Esophagus squamous epithelium (tissue), 5 donors: ENCODE measurements at places on chromosomes 7 and 10.

DNA sequence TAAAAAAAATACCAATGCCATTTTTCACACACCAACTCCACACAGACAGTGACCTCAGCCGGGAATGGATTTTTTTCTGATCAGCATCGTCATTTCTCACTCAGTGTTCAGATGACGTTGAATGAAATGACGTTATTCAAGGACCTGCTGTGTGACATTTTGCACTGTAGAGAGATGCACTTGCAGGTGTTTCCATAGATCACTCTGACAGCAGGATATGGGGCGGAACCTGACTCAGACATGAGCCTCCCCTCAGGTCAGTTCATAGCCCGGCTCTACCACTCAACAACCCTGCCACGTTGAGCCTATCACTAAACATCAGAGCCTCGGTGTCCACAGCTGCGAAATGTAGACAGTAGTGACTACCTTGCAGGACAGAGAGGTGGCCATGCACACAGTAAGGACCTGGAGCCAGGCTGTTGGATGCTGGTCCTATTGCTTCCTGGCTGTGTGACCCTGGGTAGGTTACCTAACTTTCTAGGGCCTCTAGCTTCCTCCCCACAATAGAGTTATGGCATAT, 41.4 kb upstream of the ANTXRL start:
- DNase-seq = no peak

DNA sequence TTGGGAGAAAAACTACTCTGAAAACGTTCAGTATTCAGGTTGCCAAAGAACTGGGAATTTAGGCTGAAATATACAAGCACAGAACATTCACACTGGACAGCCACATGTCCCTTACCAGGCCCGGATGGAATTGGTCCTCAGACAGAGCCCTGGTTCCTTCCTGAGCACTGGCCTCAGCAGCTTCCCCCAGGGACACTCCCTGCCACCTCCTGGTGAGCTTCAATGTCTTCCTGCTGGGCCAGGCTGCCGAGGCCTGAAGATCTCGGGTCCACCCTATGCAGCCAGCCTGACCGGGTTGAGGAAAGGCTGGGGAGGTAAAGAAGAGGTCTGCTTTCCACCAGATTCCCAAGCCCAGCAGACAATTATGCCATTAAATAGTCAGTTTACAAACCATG, 24.8 kb downstream of the LEP start:
- no peak for DNase-seq

GRCh38 chr10:22372917-22373316, 27.6 kb downstream of the SPAG6 start:
- no peak for DNase-seq

GRCh38 chr10:5094265-5095205, at the start of gene AKR1C3:
Gene AKR1C3 (plus strand): TSS chr10:5094414. CDS start chr10:5094445, 31 bp downstream.
- no peak for DNase-seq

DNA sequence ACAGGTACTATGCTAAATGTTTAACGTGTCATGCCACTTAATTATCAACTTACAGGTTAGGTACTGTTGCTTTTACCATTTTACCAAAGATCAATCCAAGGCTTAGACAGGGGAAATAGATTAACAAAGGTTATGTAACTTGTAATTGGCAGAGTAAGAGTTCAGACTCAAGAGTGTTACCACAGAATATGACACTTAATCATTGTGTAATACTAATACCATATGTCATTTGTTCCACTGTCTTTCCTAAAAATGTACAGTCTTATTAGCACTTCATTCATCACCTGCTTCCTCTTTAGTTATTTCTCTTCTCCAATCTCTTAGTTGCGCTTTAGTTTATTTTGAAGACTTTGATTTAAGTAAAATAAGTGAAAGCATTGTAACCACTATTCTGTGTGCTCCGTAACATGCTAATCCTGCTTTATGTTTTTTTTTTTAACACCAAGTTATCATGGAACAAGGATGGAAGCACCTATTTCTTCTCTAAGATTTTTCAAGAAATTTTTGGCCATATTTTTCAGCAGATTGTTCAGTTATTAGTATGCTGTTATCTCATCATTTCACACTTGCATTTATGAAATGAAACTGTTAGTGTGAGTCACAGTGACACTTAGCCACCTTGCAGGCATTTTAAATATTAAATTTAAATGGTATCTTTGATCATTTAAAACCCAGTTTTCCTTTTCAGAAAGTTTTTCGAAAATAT, 197.3 kb downstream of the PHF14 start:
- no peak for DNase-seq

- DNase-seq = no peak
Observed at GRCh38 chr7:43647339-43647672, 64.4 kb downstream of the STK17A start.

GRCh38 chr10:96505150-96506136, 8.3 kb downstream of the TLL2 start:
- no peak for DNase-seq

DNA sequence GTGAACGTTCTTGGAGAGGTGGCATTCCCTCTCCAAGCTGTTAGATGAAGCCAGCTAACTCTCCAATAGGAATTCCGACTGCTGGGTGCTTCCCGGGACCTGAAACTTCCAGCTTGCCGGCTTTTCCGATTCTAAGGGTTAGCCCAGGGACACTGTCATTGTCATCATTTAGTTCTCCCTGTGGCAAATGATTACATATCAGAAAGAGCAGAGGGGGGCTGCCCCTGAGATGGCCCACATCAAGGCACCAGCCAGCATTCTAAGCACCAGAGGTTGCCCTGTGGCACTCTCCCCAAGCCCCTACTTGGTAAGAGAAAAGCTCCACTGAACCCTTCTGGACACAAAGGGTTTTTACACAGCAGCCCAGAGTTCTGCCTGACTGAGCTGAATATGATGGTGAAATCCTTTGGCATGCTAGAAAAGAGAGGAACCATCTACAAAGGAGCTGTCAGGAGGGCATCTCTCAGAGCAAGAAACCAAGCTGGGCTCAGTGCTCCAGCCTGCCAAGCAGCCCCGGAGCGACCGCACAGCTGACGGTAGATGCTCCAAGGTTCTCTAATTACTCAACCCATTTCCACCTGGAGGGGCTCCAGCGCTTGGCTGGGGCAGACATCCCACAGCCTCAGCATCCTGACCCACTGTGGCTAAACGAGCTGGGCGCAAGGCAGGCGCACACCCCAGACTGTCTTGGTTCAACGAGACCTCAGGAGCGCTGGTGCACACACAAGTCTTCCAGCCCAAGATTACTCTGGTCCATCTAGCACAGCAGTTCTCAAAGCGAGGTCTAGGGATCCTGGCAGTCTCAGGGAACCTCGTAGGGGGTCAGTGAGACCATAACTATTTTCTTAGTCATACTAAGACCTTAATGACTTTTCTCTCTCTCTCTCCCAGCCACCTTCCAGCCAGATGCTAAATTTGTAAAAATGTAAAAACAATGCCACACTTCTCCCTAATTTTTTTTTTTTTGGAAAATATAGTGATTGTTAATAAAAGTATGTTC, 160.5 kb downstream of the GFRA1 start:
- no peak for DNase-seq
